ENCODE measurements at places on chromosomes 1 and 21. TPM values are rescaled to one million over a fixed set of nuclear protein-coding genes. Genes with fewer than 3 reads are reported as not detected.
A peak's percentile ranks its signal among the peaks of the same experiment; 100 is the strongest.

DNA sequence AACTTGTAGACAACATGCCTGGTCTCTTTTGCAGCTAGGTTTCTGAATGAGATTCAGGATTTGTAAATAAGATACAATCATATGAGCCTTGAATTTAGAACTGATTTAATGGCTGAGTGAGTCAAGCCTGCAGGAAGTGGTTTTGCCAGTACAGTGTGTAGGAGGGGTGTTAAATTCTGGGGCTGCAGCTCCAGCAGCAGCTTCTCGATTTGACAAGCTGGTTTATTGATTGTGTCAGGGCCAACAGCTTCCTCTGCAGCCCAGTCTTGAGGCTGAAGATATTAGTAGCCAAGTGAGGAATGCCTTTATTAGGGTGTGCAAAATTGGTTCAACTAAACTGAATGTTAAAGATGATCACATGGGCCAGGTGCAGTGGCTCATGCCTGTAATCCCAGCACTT is 11.5 kb upstream of the PLA2G5 start:
- DNase-seq, result peak; percentile 55

GRCh38 chr1:168631671-168632400 is 55.4 kb downstream of the XCL1 start:
- DNase-seq, result no peak

- no peak for DNase-seq
Observed at GRCh38 chr1:24912376-24913273, 17.5 kb downstream of the RUNX3 start.

DNA sequence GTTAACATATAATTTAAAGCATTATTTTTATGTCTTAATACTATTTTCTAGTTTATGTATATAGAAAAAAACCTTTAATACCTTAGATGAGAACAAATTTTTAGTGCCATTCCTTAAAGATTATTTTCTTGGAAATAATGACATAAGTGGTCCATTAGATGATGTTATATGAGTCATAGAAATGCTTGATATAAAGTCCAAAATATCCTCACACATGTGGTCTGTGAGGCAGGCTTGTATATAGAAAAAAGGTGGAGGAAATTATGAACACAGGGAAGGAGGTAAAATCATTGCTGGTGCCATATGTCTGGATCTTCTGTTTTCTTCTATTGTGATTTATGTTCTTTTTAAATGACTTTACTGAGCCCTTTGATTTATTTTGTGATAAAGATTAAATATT is 79.3 kb downstream of the MAP3K7CL start:
- DNase-seq, result no peak

- DNase-seq, result no peak
Observed at GRCh38 chr1:214840356-214840755, 237.4 kb downstream of the CENPF start.

DNA sequence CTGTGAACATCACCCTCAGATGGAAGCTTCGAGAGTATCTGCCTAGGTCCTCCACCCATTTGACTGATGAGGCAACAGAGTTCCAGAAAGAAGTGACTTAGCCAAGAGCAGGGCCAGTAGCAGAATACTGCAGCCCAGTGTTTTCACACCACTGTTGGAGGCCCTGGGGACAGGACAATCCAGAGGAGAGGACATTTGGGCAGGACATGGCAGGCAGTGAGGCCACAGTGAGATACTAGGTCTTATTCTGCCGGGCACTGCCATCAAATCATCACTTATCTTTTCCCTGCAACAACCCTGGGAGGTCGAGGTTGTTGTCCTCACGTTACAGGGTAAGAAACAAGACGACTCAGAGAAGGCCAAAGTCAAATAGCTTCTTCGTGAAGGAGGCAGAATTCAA is 5.5 kb upstream of the FOXO6 start:
- DNase-seq, result no peak

DNA sequence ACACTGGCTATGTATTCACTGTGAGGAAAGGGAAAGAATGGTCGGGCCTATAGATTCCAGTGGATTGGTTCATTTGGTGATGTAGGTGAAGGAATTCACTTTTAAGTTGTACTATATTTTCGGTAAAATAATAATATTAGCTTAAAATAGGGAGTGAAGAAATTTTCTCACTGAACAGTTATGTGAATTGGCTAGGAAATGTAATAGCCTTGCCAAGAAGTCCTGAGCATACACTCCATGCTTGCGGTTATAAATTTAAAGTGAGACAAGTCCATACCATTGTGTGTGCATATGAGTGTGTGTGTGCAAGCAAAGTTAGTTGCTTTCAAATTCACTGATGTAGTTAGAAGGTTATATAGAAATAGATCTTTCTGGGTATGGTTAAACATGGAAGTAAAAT is 1651.0 kb downstream of the NCAM2 start:
- DNase-seq, result no peak

DNA sequence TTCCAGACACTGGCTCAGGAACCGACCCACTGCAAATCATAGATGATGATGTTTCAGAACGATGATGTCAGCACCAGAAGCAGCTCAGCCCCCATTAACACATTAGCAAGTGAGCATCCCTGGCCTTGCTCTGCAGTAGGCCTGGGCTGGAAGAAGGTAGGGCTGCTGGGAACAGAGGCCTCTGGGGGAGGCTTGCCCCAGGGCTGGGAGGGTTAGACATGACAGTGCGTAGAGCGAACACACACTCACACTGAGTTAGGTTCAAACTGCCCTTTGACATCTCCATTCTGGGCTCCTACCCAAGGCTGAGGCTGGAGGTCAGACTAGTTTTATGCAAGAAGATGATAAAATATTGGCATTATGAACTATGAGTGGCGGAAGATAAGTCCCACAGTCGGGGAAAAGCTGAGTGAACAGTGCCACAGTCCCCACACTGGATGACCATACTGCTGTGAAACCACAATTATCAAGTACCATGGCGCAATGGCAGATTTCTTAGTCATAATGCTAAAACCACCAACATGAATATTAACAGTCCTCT is 91.1 kb downstream of the DMRTB1 start:
- no peak for DNase-seq

DNA sequence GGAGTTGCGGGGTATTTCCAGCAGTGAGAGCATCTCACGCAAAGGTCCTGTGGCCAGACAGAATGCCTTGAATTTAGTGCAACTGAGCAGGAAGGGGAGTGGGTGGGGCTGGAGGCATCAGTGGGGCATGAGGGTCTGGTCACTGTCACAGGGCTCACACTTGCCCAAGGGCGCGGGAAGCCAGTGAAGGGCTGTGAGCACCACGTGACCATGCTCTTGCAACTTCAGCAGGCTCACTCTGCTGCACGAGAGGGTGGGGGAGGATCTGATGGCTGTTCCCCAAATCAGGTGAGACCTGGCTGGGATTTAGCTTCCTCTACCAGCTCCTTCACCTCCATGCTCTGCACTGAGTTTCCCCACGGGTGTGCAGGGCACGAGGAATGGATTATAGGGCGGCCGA is 64.2 kb downstream of the PGBD5 start:
- DNase-seq, result no peak

GRCh38 chr1:5953386-5953785 is 38.8 kb downstream of the NPHP4 start:
- DNase-seq, result no peak

DNA sequence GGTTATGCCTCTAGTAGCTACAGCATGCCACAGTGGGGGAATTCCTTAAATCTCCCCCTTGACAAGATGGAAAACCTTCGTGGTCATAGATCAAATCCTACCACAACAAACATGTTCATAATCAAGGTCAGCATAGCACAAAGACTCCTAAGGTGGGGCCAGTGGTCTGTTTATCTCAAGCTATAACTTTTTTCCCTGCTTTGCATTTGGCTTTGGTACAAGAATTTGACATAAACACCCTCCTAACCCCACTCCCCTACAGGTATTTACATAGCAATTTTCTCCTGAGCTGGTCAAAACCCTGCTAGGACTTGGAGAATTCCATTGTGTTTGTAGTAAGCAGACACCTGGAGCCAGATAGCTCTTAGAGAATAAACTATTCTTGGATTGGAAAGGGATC is 58.5 kb downstream of the HIVEP3 start:
- no peak for DNase-seq

- no peak for DNase-seq
Observed at GRCh38 chr1:106564192-106564591, 492.3 kb upstream of the PRMT6 start.

- DNase-seq, result no peak
Observed at GRCh38 chr1:29211086-29212030, 19.4 kb downstream of the MECR start.

GRCh38 chr1:241947354-241947753 is 10.2 kb upstream of the BECN2 start:
- no peak for DNase-seq

- no peak for DNase-seq
Observed at GRCh38 chr1:51114137-51114536, 12.1 kb downstream of the C1orf185 start.

GRCh38 chr1:44827197-44828002 is 15.7 kb downstream of the PTCH2 start:
- DNase-seq, result no peak

- no peak for DNase-seq
Observed at GRCh38 chr1:7209336-7209735, 424.1 kb downstream of the CAMTA1 start.

GRCh38 chr21:36166705-36167104 is 10.1 kb downstream of the DOP1B start:
- no peak for DNase-seq

GRCh38 chr1:226309398-226310244 is 657 bp upstream of the LIN9 start:
- DNase-seq, result no peak

DNA sequence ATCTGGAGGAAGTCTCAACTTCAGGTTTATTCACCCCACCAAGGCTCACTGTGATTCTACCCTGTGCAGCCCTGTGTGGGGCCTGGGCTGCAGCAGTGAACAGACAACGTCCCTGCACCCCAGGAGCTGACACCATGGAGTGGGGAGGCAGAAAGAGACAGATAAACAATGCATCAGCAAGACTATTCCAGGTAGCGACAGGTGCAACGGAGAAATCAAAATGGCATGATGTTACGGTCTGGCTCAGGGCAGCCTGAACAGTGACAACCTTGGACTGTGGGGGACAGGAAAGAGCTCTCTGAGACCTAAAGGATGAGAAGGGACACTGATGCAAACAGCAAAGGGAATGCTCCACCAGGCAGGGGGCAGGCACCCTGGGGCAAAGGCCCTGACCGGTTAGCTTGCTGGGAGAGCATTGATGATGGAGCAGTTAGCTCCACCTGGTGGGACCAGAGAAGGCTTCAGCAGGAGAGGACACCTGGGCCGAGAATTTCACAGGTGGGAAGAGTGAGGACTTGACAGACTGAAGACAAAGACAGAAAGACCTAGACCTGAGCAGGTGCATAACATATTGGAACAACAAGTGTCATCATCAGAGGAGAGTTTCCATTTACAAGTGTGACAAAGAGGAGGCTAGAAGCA is 589.9 kb downstream of the MATN1 start:
- no peak for DNase-seq

GRCh38 chr1:51168266-51168845 is 66.3 kb downstream of the C1orf185 start:
- no peak for DNase-seq

GRCh38 chr1:208747979-208748378 is 503.8 kb upstream of the PLXNA2 start:
- no peak for DNase-seq

- peak; percentile 23 for DNase-seq
Observed at GRCh38 chr21:29077651-29078090, 4.2 kb upstream of the CCT8 start.

DNA sequence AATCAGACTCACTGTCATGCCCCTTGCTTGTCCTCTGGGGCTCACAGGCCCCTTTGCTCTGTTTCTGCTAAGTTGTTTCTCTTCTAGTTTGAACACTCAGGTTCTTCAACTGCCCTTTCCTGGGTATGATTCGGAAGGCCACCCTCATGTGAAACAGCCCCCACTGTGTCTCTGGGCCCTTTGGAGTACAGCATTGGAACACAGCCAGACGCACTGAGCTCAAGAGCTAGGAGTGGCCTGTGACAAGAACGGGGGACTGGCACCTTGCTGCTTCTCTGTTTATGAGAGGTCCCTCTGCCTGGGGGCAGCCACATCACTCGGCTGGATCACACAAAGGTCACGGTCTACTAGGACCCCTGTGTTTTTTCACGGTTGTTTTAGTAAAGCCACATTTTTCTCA is 114.4 kb upstream of the ZC3H12A start:
- DNase-seq, result no peak

GRCh38 chr1:150516050-150516591 is 569 bp downstream of the FALEC start:
- DNase-seq, result peak; percentile 8

DNA sequence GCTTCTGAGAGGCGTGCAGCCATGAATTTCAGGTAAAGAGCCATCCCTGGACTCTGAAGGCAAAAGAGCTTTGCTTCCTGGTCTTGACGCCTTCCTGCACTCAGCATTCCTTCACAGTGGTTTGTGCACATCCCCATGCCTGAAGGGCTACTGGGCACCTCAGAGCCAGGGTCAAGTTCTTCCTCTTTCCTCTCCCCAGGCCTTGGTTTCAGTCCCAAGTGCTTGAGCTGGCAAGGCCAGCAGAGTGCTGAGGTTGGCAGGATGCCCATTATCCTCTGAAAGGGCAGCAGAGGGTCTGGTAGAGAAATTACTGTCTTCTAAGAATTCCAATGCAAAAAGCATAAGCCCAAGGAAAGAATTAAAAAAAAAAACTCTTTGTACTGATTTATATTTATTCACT is 1064.9 kb downstream of the TTLL7 start:
- DNase-seq, result no peak

- DNase-seq, result no peak
Observed at GRCh38 chr1:153488731-153489130, 28.3 kb upstream of the S100A7 start.

DNA sequence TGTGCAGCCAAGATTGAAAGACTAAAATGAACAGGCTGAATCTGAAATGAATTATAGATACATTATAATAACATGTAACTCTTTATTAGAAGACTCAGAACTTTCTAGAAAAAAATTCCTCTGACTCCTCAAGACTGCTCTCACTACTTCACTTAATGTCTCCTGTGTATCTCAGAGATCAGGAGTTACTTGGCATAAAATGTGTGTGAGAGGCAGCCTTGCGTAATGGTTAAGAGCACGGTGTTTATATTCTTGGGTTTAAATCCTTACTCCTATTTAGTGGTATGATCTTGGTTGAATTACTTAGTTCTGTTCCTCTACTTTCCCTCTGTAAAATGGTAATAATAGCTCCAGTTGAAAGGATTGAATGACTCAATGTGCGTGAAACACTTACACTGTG is 634.9 kb downstream of the LTN1 start:
- DNase-seq, result no peak

GRCh38 chr1:117493906-117494305 is 111.9 kb upstream of the TENT5C start:
- no peak for DNase-seq

GRCh38 chr1:29547300-29547699 is 311.0 kb downstream of the PTPRU start:
- DNase-seq, result no peak

GRCh38 chr1:245211035-245211749 is 56.4 kb downstream of the KIF26B start:
- no peak for DNase-seq

Gene S100A3
- not detected for total RNA-seq

Gene ORC1
- total RNA-seq, result 37.1 TPM

Gene PLEKHO1
- total RNA-seq, result 21.9 TPM

Gene RHCE
- 0.72 TPM for total RNA-seq

Gene ARHGAP30
- total RNA-seq, result 198 TPM

Gene DNALI1
- total RNA-seq, result 0.81 TPM

Gene RHEX
- not detected for total RNA-seq

Gene NLRP3
- total RNA-seq, result 0.63 TPM

Gene PRR9
- total RNA-seq, result not detected

Gene CYP4A22
- total RNA-seq, result not detected

Gene JAM2
- 2.0 TPM for total RNA-seq

Data from activated T-cell treated with anti-CD3 and anti-CD28 coated beads, Interleukin-2, amount 50 U/mL, for 72 hours (primary cell).